RPMI7951 (cell line): ENCODE measurements at places on chromosomes 13 and 19. TPM values are rescaled to one million over a fixed set of nuclear protein-coding genes. Genes with fewer than 3 reads are reported as not detected.

DNA sequence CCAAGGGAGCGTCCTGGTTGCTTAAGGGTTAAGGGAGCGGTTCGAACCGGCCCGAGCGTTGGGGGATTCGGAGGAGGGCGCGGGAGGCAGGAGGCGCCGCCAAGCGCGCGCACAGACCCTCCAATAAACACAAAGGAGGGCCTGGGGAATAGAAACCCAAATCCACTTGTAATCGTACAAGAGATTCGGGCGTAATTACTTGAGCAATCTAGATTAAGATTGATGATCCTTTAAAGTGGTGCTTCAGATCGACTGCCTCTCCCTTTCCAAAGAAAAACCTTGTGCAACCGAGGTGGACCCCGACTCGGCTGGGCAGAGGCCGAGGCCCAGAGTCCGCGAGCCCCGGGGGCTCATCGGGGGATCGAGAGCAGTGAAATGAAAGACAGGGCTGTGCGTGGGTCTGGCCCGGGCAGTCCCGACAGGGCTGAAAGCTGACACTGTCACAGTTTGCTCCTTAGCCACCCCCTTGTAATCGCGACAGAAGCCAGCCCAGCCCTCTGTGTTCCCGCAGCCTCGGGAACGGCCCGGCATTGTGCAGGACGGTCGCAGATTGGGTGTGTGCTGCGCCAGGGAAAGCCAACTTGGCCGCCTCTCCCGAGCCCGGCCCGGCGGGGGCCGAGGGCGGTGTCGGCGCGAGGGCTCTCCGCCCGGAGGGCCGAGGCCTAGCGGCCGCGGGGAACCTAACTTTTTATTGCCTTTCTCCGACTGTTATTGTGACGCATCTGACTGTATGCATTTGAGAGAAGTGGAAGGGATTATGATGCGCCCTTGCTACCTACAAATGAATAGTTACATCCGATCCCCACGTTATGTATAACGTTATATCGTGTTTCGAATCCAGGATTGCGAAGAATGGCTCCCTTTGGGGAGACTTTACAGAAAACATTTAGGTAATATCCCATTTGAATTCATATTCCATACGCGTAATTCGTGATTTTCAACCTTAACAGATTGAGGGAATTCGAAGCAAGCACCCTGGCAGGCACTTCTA is 5.5 kb downstream of the MAB21L1 start:
- DNase-seq: no peak

DNA sequence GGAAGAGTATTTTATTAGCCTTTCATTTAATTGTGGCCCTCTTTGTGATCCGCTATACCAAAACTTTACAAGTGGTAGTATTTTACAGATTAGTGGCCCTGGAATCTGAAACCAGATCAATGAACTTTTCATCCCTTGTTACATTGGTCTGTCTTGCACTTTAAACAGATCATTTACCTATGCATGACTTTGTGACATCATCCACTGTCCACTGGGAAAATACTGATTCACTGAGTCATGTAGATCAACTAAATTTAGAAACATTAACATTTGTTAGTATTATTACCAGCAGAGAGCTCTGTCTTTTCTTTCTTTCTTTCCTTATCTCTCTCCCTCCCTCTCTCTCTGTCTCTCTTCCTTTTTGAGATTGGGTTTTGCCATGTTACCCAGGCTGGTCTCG is 17.5 kb downstream of the PCDH8 start:
- DNase-seq: peak; percentile 12

DNA sequence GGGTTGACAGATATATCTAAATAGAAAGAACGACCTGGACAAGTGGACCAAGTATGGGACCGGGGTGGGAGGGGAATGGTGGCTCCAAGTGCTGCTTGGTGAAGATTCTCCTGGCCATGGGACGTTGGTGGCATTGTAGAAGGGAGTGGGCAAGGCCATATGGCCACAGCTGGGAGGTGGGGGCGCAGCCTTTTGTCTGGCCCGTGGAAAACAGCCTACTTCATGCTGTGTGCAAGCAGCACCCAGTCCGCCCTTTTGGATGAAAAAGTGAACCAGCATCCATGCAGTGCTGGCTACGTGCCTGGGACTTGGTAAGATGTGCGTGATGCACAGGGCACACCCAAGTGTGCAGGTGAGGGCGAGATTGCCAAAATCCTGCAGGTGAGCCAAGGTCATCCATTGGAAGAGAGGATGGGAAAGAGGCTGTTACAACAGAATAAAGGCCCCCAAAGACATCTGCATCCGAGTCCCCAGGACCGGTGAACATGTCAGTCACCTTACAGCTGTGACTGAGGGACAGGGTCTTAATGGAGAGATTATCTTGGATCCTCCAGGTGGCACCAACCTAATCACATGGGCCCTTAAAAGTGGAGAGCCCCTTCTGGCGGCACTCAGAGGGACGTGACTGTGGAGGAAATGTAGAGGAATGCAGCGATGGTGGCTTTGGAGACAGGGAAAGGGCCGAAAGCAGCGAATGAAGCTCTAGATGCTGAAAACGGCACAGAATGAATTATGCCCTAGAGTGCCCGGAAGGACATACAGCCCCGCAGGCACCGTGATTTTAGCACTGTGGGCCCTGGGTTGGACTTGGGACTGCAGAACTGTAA is 40.8 kb downstream of the TEX29 start:
- no peak for DNase-seq

DNA sequence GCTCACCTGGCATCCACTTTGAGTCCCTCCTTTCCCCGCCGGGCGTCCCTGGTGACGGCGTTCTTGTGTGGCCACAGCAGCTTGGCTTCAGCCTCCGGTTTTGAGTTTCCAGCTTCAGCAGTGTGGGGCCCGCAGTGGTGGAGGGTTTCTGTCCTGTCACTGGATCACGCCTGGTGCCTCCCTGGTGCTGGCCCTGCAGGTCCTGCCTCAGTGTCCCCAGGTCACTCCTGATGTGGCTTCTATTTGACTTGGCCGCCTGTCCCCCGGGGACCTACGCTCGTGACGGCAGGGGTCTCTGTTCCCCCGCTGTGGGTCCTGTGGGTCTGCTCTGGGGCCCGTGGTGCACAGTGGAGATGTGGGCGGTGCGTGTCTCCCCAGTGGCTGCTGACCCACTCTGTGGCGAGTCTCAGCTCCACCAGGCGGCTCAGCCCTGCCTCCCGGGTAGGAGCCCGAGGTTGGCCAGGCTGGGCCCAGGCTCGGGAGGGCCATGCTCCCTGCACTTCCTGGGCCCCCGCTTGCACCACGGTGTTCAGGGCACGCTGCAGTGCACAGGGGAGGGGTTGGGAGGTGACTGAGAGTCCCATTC is 1.9 kb downstream of the ATP4B start:
- no peak for DNase-seq

DNA sequence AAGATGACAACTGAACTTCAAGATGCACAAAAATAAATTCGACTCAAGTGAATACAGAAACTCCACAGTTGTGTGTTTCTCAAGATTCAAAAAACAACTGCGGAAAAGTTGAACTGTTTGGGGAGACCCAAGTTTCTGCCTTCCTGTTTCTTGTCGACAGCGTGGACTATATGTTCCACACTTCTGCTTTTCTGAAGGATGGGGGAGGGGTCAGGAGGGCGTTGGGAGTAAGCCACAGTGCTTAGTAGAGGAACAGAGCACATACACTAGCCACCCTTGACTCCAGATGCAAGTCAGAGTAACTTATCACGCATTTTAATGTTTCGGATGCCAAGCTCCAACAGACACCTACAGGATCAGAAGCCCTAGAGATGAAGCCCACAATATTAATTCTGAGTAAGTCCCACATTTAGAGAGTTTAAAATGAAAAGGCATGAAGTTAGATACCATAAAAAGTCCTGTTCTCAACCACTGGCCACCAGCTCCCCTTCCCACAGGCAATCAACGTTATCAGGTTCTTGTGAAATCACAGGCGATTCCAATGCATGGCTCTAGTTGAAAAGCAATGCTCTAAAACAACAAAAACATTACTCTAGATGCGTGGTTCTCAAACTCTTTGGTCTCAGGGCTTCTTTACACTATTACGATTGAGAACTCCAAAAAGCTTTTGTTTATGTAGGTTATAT is 4.2 kb downstream of the TUBGCP3 start:
- no peak for DNase-seq

DNA sequence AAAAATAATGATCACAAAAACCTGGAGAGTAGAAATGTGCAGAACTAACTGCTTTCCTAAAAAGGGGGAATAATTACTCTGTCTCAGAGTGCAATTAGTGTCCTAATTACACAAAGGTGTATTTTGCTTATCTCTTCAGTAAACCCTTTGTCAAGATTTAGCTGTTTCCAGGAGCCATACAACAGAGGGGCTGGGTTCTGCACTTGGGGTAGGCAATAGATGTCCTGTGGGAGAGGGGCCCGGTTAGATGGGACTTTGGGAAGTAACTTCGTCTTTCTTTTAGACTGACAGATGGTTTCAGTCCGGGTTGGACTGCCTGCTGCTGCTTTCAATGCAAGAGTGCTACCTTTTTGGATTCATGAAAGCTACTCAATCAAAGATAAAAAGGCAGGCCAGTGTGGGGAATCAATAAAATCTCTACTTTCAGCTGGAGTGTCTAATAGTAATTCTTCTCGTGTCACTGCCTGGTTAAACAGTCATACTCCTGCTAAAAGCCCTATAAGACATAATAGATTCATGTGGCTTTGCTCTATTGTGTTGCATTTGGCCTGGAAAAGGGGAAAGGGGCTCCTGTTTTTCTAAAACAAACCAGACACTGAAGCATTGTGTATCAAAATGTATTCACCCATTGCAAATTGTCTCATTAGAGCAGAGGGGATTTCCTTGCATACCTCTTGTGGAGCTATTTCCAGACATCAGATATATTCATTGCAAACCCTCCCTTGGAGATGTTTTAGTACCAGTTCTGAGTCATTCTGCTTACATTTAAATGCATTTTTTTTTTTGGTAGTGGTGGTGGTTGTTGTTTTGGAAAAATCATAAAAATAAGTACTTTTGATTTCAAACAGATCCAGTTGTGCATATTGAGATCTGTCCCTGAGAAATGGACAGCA is 83.3 kb upstream of the PCDH8 start:
- no peak for DNase-seq

DNA sequence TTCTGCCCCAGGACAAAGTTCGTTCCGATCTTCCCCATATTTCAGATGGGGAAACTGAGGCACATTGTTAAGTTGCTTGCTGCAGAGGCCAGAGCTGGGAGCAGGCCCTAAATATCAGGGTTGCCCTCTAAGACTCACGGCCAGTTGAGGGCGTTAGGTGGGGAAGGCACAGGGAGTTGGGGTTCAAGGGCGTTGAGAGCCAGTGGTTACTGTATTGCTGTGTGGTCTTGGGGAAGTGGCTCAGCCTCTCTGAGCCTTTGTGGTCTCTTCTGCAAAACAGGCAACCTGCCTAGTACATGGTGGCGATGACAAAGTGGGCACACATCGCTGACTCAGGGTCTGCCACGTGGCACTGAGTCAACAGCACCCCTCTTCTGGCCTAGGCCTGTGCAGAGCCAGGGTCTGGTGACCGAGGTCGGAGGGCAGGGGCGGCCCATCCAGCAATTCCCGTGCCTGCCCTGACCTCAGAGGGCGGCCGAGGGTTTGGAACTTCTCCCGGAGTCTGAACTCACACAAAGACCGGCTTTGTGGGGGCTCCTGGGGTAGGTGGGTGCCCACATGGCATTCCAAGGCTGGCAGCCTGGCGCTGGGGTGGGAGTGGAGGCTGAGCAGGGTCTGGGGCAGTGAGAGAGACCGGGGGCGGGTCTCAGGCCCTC is 10.2 kb downstream of the TNFAIP8L1 start:
- DNase-seq: no peak

GRCh38 chr13:67437244-67437643 is 207.1 kb upstream of the PCDH9 start:
- DNase-seq: no peak

- no peak for DNase-seq
Measured at GRCh38 chr19:16814526-16815100, 14.6 kb upstream of the SIN3B start.

DNA sequence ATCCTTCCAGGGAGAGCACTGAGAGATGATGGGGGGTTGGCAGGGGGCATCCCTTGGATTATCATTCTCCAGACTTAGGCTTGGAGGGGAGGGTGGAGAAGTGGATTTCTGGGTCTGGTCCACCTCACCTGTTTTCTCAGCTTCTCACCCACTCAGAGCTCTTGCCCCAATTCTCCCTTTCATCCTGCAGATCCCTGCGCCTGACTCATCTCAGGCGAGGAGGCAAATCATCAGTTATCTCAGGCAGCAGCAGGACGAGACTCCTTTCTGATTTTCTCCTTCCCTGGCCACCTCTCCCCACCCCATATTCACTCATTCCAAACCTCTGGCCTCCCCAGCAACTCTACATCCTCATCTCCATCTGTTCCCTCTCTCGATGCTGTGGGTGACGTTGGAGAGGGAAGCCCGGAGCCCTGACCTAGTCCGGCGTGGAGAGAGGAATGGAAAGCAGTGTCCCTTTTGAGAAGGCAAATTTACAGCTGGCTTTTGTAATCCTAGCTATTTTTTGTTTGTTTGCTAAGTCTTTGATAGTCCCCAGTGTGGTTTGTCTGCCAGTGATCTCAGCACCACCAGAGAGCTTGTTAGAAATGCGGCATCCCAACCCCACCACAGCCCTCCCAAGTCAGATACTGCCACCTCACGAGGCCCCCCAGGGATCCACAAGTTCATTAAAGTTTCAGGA is 24.0 kb upstream of the TPT1 start:
- DNase-seq: no peak

GRCh38 chr19:38245826-38246498 is 10.2 kb downstream of the PPP1R14A start:
- no peak for DNase-seq

DNA sequence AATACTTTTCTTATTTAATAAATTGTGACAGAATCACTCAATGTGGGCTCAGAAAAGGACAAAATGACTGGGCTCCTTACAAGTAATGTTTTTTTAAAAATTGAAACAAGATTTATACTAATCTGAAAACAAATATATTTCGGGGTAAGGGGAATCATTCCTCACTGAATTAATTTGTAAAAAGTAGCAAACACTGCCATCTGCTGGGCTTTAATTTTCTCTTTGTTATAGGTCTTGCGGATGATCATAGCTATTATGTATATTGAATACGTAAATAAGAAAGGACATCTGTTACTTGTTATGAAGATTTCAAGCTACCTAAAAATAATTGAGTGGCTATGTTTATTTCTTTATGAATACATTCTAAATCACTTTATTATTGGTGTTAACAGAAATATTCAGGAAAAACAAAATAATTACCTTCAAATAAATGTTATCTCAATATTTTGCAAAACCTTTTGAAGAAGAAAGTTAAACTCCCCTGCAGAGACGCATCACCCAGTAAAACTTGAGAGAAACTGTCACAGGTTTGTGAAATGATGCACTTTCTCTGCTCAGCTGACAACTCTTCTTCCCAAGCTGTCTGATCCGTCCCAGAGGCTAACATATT is 17.8 kb upstream of the ENOX1 start:
- DNase-seq: peak; percentile 65

- DNase-seq: peak; percentile 14
Measured at GRCh38 chr13:94028650-94029049, 450.8 kb downstream of the DCT start.

GRCh38 chr19:41350735-41351338 is 2.9 kb downstream of the TGFB1 start:
- peak; percentile 18 for DNase-seq

GRCh38 chr19:12838182-12838885 is at the start of gene MAST1:
Gene MAST1, plus strand, starts transcription at chr19:12838515. Its CDS starts 58 bp downstream, at chr19:12838573.
- DNase-seq: no peak

Gene ERICH4
- total RNA-seq: not detected in 2 replicates

Gene ERICH6B
- total RNA-seq: not detected in 2 replicates

Gene ZNF429
- 8.1 and 9.6 TPM in 2 replicates for total RNA-seq

Gene KLK7
- not detected in 2 replicates for total RNA-seq

Gene C5AR1
- total RNA-seq: not detected in 2 replicates

Gene PTH2
- total RNA-seq: not detected in 2 replicates

Gene ZNF112
- total RNA-seq: 6.2 TPM in 2 replicates

Gene KIR2DL3
- not detected in 2 replicates for total RNA-seq

Gene HCST
- total RNA-seq: 1.9 TPM in 1 of 2 replicates, not detected in the other
